ENCODE measurements at places on chromosomes 13 and 19.
A peak's percentile ranks its signal among the peaks of the same experiment; 100 is the strongest.

- DNase-seq: no peak
Measured at GRCh38 chr19:47247308-47247990, 8.9 kb upstream of the CCDC9 start.

- no peak for DNase-seq
Measured at GRCh38 chr13:113179374-113180230, 21.2 kb downstream of the PROZ start.

DNA sequence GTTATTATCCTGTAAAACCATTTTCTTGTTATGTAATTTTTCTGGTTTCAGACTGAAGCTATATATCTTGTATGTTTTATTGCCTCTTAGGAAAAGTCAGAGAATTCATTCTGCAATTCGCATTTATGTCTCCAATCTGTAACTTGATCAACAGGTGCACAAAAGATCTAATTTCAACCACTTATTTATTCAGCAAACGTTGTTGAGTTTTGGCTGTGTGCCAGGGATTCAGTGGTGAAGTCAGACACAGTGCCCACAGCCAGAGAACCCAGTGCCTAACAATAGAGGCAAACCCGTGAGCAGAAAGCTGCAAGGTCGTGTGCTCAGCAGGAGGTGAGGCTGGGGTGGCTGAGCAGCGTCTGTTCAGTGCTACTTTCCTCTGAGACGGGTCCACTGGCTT lies 119.5 kb upstream of the MCF2L start:
- no peak for DNase-seq

GRCh38 chr19:38676023-38676877 lies 28.8 kb downstream of the ACTN4 start:
- DNase-seq: no peak

DNA sequence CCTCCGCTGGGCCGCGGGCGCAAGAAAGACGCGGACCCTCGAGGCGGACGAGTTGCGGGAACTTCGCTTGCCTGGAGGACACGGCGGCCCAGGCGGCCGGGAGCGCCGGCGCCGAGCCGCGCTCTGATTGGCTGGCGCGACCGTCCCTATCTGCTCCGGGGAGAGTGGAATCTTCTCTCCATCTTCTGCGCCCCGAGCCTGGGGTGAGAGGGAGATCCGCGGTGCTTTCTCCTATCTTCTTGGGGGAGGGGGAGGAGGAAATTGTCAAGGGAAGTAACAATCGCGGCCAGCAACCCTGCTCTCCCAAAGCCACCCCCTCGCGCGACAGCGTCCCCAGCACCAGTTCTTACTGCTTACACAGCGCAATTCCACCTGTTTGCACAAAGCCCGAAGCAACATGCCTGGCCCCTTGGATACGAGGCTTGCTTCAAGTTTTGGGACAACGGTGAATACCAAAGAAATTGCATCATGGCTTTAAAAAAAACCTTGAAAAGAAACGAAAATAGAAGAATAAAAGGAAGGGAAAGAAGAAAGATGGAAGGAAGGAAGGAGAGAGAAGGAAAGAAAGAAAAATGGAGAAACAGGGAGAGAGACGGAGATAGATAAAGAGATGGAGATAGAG lies 4.8 kb downstream of the SOX21 start:
- DNase-seq: no peak

GRCh38 chr19:48676487-48676886 lies 3.7 kb upstream of the NTN5 start:
- no peak for DNase-seq

DNA sequence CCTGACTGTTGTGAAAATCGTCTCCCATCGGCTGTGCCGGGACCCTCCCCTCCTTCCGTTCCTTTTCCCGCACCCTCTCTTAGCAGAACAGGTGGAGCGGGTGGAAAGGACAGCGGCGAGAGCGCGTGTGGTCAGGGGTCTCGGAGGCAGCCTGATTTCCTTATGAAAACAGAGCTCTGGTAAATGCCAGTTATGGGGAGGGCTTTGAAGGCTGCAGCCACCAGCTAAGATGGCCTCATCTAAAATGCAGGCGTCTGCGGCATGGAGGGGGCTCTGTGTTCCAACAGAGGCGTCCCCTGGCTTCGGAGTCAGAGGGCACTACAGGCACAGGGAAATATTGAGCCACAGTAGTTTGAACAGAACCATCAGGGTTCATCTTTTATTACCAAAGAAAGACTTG lies 93.8 kb upstream of the SOX1 start:
- no peak for DNase-seq

- no peak for DNase-seq
Measured at GRCh38 chr13:76029706-76030105, 393.6 kb downstream of the LMO7 start.

- DNase-seq: peak; percentile 94
Measured at GRCh38 chr19:55632463-55632834, 8.1 kb upstream of the ZNF784 start.

GRCh38 chr13:67123165-67123564 lies 107.0 kb downstream of the PCDH9 start:
- DNase-seq: no peak

DNA sequence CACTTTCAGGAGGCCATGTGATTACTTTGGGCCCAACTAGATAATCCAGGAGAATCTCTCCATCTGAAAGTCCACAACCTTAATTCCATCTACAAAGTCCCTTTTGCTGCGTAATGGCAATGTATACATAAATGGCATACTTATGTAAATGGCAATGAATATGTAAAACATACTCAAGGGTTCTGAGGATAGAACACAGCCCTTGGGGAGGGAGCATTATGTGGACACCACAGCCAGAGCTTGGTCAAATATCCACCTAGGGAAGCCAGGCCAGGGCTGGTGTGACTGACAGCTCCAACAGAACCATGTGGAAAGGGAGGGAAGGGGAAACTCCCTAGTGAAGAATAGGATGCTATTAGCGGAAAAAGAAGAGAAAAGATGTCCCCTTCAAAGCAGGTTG lies 496.2 kb downstream of the COG6 start:
- no peak for DNase-seq

- no peak for DNase-seq
Measured at GRCh38 chr19:49469828-49470614, 4.0 kb upstream of the FLT3LG start.

DNA sequence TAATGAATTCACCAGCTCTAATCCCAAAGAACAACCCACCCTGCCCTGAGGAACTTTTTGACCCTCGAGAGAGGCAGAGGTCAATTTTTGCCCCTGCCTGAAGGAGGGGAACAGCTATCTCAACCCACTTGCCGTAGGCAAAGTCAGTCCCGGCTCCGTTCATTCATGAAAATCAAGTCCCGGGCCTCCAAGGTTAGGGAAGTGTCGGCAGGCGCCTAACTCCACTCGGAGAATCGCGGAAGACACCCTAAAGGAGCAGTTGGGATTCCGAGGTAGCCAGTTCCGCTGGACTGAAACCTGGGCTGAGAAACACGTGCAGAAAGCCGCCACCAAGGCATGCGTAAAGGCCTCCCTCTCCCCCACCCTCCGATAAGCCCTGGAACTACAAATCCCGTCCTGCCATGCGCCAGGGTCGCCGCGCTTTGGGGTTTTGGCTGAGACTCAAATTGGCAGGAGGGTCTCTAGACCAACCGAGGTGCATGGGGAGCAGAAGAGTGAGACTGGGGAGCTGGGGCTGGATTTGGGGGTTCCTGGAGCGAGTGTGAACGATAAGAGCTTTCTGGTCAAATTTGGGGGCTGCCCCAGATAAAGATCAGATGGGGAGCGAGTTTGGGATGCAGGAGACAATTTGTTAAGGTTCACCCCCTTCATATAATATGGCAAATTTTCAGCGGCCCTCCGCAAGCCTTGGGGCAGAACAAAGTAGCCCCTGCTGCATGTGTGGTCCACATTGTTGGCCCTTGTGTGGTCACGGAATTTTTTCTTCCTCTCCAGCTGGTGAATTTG lies at the start of gene TNPO2:
Gene TNPO2, minus strand, starts transcription at position 292 of the 786 bp plus-strand sequence. CDS start 2,955 bp downstream, outside the sequence.
- DNase-seq: no peak

- no peak for DNase-seq
Measured at GRCh38 chr13:20775961-20776360, 2.2 kb upstream of the EEF1AKMT1 start.

GRCh38 chr13:40794414-40795368 lies 5.3 kb downstream of the SLC25A15 start:
- no peak for DNase-seq

GRCh38 chr13:44159633-44160279 lies 213.9 kb upstream of the SERP2 start:
- no peak for DNase-seq

GRCh38 chr13:59963827-59964226 lies 199.9 kb downstream of the DIAPH3 start:
- no peak for DNase-seq

DNA sequence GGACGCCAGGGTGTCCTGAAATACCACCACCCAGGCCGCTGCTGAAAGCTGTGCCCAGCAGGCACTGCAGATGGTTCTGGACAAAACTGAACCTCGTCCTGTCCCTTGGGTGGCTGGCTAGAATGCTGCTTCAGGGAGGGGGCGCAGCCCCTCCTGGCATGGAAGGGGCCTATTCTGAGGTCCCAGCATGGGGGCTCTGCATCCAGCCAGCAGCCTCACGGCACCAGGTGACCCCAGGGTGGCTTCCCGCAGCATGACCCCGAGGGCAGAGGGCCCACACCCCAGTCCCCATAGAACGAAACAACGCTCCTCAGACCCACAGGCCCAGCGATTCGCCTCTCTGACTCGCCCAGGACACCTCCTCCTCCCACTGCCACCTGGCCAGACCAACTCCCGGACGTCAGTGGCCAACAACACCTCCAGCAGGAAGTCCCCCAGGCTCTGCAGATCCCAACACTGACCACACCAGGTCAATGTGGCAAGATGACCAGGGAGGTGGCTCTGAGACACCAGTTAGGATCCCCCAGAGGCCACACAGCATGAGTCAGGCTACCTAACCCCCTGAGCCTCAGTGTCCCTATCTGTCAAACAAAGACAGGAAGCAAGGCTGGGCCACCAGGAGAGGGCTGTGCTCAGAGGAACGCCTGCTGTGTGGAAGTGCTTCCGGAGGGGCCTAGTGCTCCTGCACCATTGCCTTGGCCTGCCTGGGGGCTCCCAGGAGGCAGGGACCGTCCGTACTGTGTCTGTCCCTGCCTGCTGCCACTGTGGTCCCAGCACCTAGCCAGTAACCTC lies 6.1 kb downstream of the MKNK2 start:
- no peak for DNase-seq

DNA sequence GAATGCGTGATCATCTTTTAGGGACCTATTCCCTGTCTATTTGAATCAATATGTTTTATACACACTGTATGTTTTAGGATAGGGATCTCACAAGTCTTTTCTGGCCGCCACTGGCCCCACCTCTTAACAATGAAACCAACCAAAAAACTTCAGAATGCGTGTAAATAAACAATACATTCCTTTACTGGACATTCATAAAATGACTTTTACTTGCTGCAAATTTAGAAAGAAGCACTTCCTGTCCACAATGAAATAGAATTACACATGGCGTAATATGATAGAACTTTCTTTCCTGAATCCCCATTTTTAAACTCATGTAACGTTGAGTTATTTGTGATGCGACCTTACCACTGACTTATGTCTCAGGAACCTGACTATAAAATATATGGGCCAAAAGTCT lies 233.6 kb downstream of the SLITRK6 start:
- no peak for DNase-seq

Measured in iPS DF 6.9 (cell line).